ENCODE measurements at places on chromosomes 6 and 20. TPM values are rescaled to one million over a fixed set of nuclear protein-coding genes. Genes with fewer than 3 reads are reported as not detected.

HLA-DPA1 gene
- total RNA-seq, result 61.7 TPM

CCM2L gene
- 2.4 TPM for total RNA-seq

GRCh38 chr6:42690151-42690702 is 32.2 kb downstream of the PRPH2 start:
- DNase-seq, result no peak

DNA sequence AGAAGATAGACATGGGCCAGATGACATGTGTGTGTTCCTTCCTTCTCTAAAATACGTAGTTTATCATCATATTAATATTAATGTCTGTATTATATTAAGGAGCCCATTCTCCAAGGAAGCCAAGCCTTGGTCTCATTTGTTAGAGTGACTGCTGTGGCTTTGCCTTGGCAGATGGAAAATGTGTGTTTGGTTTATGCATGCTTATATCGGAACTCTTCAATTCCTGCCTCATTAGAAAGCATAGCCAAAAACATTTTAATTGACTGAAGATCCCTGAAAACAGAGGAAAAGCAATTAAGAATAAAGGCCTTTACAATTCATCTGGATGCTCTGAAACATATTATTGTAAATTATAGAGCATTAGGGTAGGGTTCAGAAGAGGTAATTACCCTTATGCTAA is 106.4 kb downstream of the COL9A1 start:
- no peak for DNase-seq

- no peak for DNase-seq
Observed at GRCh38 chr6:162198076-162198475, 529.5 kb downstream of the PRKN start.

- DNase-seq, result peak; percentile 74
Observed at GRCh38 chr20:45229264-45230056, 8.3 kb downstream of the SEMG2 start.

All from Peyer's patch (tissue), 4 donors.